Heart right ventricle (tissue), 16 donors: ENCODE measurements at places on chromosomes 11 and 22. TPM values are rescaled to one million over a fixed set of nuclear protein-coding genes. Genes with fewer than 3 reads are reported as not detected.

The SLC22A12 gene
- not detected for total RNA-seq

The B3GAT1 gene
- total RNA-seq: not detected

The NKAPD1 gene
- 8.2 TPM for total RNA-seq

The BTG4 gene
- total RNA-seq: not detected

The DSCAML1 gene
- 0.39 TPM for total RNA-seq

The MOGAT2 gene
- not detected for total RNA-seq

The CSNK2A3 gene
- 0.71 TPM for total RNA-seq

The ZDHHC13 gene
- 6.5 TPM for total RNA-seq

DNA sequence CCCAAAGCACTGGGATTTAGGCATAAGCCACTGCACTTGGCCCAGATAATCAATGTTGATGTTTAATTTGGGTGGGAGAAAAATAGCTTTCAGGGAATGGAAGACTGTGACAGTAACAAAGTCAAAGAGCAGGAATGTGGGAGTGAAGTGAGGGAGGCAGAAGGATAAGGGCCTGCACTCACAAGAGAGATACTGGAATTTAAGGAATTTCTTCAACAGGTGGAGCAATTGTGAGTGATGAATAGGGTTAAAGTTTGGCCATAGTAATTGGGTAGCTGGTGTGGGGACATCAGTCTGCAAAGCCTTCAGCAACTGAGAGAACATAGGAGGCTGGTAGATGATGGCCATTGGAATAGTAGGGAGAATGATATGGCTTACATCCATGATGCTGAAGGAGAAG is 8.6 kb upstream of the APBB1 start:
- no peak overlapping the region for H3K4me3 ChIP-seq
- H3K27me3 ChIP-seq: peaks cover 18% of the 10 kb centered on the region
- no peaks in the 10 kb centered on the region for H3K36me3 ChIP-seq
- H3K27ac ChIP-seq: no peak overlapping the region
- no peak for DNase-seq

DNA sequence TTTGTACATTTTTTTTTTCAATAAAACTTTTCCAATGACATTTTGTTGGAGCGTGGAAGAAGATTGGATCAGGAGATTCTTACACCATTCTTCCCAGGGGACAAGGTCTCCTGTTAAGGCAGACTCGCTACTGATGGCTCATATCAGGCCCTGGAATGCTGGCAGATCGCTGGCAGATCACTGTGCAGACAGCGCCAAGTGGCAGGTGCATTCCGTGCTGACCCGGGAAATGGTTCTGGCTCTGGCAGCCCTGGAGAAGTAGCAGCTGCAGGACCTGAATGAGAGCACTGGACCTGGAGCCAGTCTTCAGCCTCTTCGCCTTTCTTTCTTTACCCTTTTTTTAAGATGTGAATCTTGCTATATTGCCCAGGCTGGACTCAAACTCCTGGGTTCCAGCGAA is 10.7 kb downstream of the SERPINH1 start:
- peaks cover 67% of the 10 kb centered on the region for H3K36me3 ChIP-seq
- no peak for DNase-seq
- peak overlapping the region; percentile 57 for H3K27ac ChIP-seq
- no peak overlapping the region for H3K4me3 ChIP-seq

- no peaks in the 10 kb centered on the region for H3K4me1 ChIP-seq
- peaks cover 58% of the 10 kb centered on the region for H3K27me3 ChIP-seq
- H3K4me3 ChIP-seq: no peak overlapping the region
- no peak for DNase-seq
Measured at GRCh38 chr22:49308300-49308699, 519.4 kb downstream of the BRD1 start.

GRCh38 chr11:99352642-99353041 is 331.9 kb downstream of the CNTN5 start:
- H3K27ac ChIP-seq: peak overlapping the region; percentile 5
- H3K4me1 ChIP-seq: no peaks in the 10 kb centered on the region
- no peaks in the 10 kb centered on the region for H3K27me3 ChIP-seq
- no peak overlapping the region for H3K4me3 ChIP-seq

- no peaks in the 10 kb centered on the region for H3K27me3 ChIP-seq
- H3K4me3 ChIP-seq: no peak overlapping the region
- no peak for DNase-seq
Measured at GRCh38 chr11:35235936-35236666, 97.1 kb downstream of the CD44 start.

DNA sequence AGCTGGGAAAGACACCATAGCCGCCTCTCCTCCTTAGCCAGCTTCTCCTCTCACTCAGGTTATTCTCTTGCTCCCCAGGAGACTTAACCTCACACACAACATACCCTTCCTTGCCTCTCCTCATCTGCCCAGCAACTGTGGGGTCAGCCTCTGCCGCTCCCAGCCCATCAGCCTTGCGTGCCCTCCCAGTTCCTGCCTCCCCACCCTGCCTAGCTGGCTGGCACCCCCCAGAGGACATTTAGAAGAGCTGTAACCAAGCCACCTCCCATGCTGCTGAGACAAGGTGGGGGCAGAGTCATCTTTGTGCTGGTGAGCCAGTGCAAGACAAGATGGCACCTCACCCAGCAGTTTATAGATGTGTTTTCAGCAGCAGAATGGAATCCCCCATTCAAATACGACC is 38.2 kb downstream of the TOM1 start:
- no peaks in the 10 kb centered on the region for H3K27me3 ChIP-seq
- DNase-seq: no peak
- H3K4me3 ChIP-seq: no peak overlapping the region
- peaks cover 6% of the 10 kb centered on the region for H3K36me3 ChIP-seq
- peaks cover 25% of the 10 kb centered on the region for H3K4me1 ChIP-seq

- H3K27me3 ChIP-seq: no peaks in the 10 kb centered on the region
- H3K27ac ChIP-seq: peak overlapping the region; percentile 34
- peaks cover 34% of the 10 kb centered on the region for H3K4me1 ChIP-seq
- DNase-seq: peak; percentile 64
Measured at GRCh38 chr22:43996170-43996980, 27.7 kb upstream of the PARVB start.

DNA sequence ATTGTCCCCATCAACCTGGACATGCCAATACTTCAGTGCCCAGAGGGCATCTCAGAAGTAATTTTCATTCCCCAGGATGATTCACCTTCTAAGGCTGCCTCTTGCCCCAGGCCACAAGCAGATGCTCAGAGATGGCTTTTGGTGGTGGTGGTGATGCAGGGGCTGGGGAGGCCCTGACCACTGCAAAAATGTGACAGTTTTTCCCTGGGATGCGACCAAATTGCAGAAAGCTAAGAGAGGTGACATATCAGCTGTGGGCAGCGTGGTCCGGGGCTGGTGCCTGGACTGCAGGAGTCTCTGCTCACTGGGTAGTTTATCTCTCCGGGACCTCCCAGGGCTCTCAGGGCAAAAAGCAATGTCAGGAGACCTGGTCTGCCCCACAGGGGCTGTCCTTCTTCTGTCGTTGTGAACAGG is 39.7 kb upstream of the ACCSL start:
- H3K4me1 ChIP-seq: no peaks in the 10 kb centered on the region
- DNase-seq: no peak
- H3K4me3 ChIP-seq: no peak overlapping the region

DNA sequence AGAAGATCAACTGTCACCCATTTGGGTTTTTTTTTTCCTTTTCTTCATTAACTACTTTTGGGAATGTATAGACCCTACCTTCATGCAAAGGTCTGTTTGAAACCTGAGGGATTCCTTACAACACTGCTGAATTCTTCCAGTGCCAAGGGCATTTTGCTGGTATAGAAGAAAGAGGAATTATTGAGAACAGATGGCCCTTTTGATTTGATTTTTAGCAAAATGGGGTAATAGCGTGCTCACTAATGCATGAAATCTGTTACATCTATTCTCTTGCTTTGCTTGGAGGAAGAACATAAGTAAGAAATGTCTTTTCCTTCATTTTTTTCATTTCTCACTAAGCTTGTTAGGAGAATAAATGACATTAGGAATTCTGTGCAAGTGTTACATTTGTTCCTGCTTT is 501.9 kb downstream of the TMEM135 start:
- H3K36me3 ChIP-seq: no peaks in the 10 kb centered on the region
- H3K4me3 ChIP-seq: no peak overlapping the region
- H3K27ac ChIP-seq: no peak overlapping the region
- H3K4me1 ChIP-seq: no peaks in the 10 kb centered on the region
- DNase-seq: no peak
- H3K27me3 ChIP-seq: no peaks in the 10 kb centered on the region

GRCh38 chr22:38454353-38455075 is 485 bp downstream of the KCNJ4 start:
- peak overlapping the region; percentile 94 for H3K27ac ChIP-seq
- no peak for DNase-seq
- no peaks in the 10 kb centered on the region for H3K36me3 ChIP-seq
- peaks cover 10% of the 10 kb centered on the region for H3K27me3 ChIP-seq

GRCh38 chr11:25396847-25397246 is 900.0 kb downstream of the LUZP2 start:
- no peaks in the 10 kb centered on the region for H3K4me1 ChIP-seq
- no peak overlapping the region for H3K4me3 ChIP-seq
- H3K27me3 ChIP-seq: no peaks in the 10 kb centered on the region
- DNase-seq: no peak

DNA sequence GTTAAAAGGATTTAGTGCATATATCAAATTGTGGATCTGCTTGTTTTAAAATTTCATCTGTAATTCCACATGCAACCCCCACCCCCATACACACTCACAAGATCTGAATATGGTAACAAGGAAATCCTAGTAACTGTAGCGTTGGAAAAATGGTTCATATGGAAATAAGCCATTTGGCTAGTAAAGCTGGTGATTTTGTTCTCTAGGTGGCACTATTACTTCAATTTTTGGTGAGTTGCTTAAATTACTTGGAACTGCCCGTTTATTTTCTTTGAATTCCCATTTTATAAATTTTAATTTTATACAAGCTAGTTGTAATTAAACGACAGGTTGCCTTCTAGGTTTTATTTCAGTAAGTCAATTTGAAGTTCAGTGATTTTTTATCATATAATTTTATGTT is 5.3 kb downstream of the BDNF start:
- H3K4me3 ChIP-seq: no peak overlapping the region
- H3K27ac ChIP-seq: no peak overlapping the region
- H3K36me3 ChIP-seq: no peaks in the 10 kb centered on the region
- no peak for DNase-seq
- peaks cover 27% of the 10 kb centered on the region for H3K27me3 ChIP-seq

DNA sequence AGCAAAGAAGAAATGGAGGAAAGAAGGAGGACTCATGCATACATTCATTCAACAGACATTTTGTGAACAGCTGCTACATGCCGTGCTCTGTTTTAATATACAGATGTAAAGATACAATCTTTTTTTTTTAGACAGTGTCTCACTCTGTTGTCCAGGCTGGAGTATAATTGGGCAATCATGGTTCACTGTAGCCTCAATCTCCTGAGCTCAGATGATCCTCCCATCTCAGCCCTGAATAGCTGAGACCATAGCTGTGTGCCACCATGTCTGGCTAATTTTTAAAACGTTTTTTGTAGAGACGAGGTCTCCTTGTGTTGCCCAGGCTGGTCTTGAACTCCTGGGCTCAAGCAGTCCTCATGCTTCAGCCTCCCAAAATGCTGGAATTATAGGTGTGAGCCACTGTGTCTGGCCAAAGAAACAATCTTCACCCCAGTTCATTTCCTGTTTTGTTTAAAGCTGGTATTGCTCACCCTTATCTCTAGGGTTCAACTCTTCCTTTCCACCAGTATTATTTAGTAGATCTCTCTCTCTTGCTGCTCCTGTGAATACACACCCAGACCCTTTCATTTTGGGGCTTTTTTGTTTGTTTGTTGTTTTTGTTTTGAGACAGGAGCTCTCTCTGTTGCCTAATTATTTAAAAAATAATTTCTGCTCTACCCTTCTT is 69.8 kb downstream of the RNF169 start:
- H3K4me1 ChIP-seq: peaks cover 25% of the 10 kb centered on the region
- no peak overlapping the region for H3K4me3 ChIP-seq
- DNase-seq: no peak
- H3K36me3 ChIP-seq: peaks cover 42% of the 10 kb centered on the region
- peak overlapping the region; percentile 24 for H3K27ac ChIP-seq

DNA sequence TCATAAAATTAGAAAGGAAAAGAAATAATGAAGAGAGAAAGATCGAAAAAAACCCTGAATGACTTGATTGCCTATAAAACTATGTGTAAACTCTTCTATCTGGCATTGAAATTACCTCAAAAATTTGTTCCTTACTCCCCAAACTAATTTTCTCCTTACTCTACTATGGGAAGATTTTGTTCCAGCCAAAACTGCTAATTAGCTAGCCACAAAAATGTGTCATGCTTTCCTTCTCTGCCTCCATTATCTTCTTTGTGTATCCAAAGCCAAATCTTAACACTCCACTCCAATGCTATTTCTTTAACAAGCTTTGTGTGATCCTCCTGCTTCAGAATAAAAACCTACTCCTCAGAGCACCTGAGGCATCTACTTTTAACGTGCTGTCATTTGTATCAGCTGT is 831.2 kb downstream of the METTL15 start:
- no peaks in the 10 kb centered on the region for H3K4me1 ChIP-seq
- no peaks in the 10 kb centered on the region for H3K27me3 ChIP-seq
- H3K27ac ChIP-seq: no peak overlapping the region
- no peak overlapping the region for H3K4me3 ChIP-seq

GRCh38 chr11:13917264-13917663 is 45.3 kb upstream of the SPON1 start:
- H3K36me3 ChIP-seq: no peaks in the 10 kb centered on the region
- no peak overlapping the region for H3K27ac ChIP-seq
- H3K4me3 ChIP-seq: no peak overlapping the region
- H3K4me1 ChIP-seq: no peaks in the 10 kb centered on the region
- peaks cover 4% of the 10 kb centered on the region for H3K27me3 ChIP-seq

- H3K4me3 ChIP-seq: no peak overlapping the region
- no peaks in the 10 kb centered on the region for H3K36me3 ChIP-seq
- peak; percentile 40 for DNase-seq
- H3K4me1 ChIP-seq: no peaks in the 10 kb centered on the region
- H3K27me3 ChIP-seq: peaks cover 28% of the 10 kb centered on the region
- no peak overlapping the region for H3K27ac ChIP-seq
Measured at GRCh38 chr22:30238661-30239487, 7.7 kb downstream of the LIF start.

DNA sequence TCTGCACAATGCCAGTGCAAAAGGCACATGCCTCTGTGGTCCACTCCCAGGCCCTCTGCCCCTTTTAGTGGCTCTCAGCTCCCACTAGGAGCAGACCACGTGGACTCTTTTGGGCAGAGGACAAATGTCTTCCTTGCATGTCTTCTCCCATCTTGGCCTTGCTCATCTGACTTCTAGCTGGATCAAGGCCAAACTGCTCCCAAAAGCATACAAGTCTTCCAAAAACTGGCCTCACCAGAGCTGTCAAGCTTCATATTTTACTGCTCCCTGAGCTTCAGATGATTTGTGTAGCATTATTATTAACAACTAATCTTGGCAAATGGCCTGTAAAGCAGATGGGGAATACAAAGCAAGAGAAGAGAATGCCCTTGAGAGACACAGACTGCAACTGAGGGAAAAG is 6.9 kb downstream of the SMPD1 start:
- no peak overlapping the region for H3K27ac ChIP-seq
- H3K4me1 ChIP-seq: peaks cover 15% of the 10 kb centered on the region
- no peak overlapping the region for H3K4me3 ChIP-seq
- DNase-seq: no peak
- no peaks in the 10 kb centered on the region for H3K36me3 ChIP-seq
- H3K27me3 ChIP-seq: no peaks in the 10 kb centered on the region

- no peaks in the 10 kb centered on the region for H3K36me3 ChIP-seq
- H3K4me3 ChIP-seq: peak overlapping the region; percentile 23
- no peak for DNase-seq
- H3K27ac ChIP-seq: no peak overlapping the region
- H3K27me3 ChIP-seq: no peaks in the 10 kb centered on the region
- no peaks in the 10 kb centered on the region for H3K4me1 ChIP-seq
Measured at GRCh38 chr11:104653407-104653806, 244.9 kb downstream of the CASP12 start.

GRCh38 chr22:30047364-30047738 is 32.9 kb upstream of the HORMAD2 start:
- H3K36me3 ChIP-seq: no peaks in the 10 kb centered on the region
- no peak overlapping the region for H3K4me3 ChIP-seq
- no peaks in the 10 kb centered on the region for H3K4me1 ChIP-seq
- H3K27me3 ChIP-seq: no peaks in the 10 kb centered on the region
- DNase-seq: no peak
